ENCODE measurements at places on chromosomes 12 and 14. TPM values are rescaled to one million over a fixed set of nuclear protein-coding genes. Genes with fewer than 3 reads are reported as not detected.

The WBP11 gene
- 96.2 TPM for total RNA-seq

The LIMA1 gene
- total RNA-seq, result 15.3 TPM

The RAN gene
- 1,073 TPM for total RNA-seq

The CAPRIN2 gene
- total RNA-seq, result 16.2 TPM

The TMEM19 gene
- total RNA-seq, result 24.8 TPM

DNA sequence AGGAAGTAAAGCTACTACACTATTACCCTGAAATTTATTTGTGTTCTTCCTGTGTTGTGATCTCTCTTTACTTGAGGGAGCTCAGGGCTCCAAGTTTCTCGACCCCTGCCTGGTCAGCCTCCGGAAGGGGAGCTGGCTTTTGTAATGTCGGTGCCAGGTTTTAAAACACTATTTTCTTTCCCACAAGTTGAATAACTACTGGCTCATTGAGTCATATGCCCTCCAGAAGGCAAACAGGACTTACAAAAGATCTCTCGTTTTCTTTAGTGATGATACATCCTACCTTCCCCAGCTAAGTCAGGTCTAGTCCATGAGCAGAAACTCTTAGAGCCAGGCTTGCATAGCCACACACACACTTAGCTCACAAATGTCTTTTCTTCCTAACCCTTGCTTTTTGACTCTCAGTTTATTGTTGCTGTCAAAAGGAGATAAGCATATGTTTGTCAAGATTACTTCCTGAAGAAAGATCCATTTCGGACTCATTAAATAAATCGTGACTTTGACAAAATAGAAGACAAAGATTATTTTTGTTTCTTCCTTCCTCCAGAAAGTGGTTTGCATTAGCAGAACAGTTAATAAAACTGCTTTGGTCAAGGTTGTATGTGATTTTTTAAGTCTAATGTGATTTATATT, 209.8 kb upstream of the FLRT2 start:
- H3K27ac ChIP-seq, result no peak overlapping the region
- peaks cover 4% of the 10 kb centered on the region for H3K4me1 ChIP-seq
- H3K36me3 ChIP-seq, result no peaks in the 10 kb centered on the region
- H3K27me3 ChIP-seq, result no peaks in the 10 kb centered on the region
- no peak overlapping the region for H3K4me3 ChIP-seq

GRCh38 chr12:39587225-39587624, 32.4 kb downstream of the ABCD2 start:
- H3K4me3 ChIP-seq, result no peak overlapping the region
- H3K36me3 ChIP-seq, result peaks cover 5% of the 10 kb centered on the region
- no peaks in the 10 kb centered on the region for H3K4me1 ChIP-seq
- no peak overlapping the region for H3K27ac ChIP-seq
- DNase-seq, result no peak
- H3K27me3 ChIP-seq, result no peaks in the 10 kb centered on the region

- peaks cover 5% of the 10 kb centered on the region for H3K27me3 ChIP-seq
- peaks cover 8% of the 10 kb centered on the region for H3K36me3 ChIP-seq
- H3K27ac ChIP-seq, result no peak overlapping the region
- no peak overlapping the region for H3K4me3 ChIP-seq
- H3K4me1 ChIP-seq, result no peaks in the 10 kb centered on the region
Measured at GRCh38 chr12:67370979-67371378, 101.8 kb downstream of the CAND1 start.

GRCh38 chr12:72010356-72010755, 71.7 kb downstream of the TPH2 start:
- H3K4me1 ChIP-seq, result no peaks in the 10 kb centered on the region
- H3K27ac ChIP-seq, result no peak overlapping the region
- H3K4me3 ChIP-seq, result no peak overlapping the region
- peaks cover 16% of the 10 kb centered on the region for H3K27me3 ChIP-seq

DNA sequence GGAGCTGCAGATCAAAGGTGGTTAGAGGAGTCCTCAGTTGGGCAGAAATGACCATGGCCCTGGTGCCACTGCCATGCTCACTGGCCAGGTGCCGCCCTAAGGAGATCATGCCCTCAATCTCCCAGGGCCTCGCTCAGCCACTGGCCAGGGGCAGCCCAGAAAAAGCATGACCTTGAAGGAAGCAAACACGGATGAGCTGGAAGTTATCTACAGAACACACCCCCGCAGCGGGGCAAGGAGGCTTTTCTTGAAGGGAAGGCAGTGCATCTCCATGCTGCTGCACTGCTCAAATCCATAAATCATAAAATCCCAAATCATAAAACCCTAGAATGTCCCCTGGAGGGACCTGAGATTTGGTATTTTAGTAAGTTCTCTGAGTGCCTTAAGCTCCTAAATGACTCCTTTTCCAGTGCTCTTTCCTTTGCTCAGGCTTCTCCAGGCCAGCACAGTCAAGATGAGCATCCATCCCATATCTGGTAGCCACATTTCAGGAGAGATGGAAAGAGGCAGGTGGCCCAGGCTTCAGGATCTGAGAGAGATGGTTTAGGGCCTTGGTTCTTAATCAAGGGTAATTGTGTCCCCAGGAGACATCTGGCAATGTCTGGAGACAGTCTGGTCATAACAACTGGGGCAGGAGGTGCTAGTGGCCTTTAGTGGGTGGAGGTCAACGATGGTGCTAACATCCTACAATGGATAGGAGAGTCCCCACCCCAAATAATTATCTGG, 217.3 kb downstream of the RBM19 start:
- no peak for DNase-seq
- no peak overlapping the region for H3K4me3 ChIP-seq
- H3K27ac ChIP-seq, result no peak overlapping the region
- H3K36me3 ChIP-seq, result no peaks in the 10 kb centered on the region
- H3K27me3 ChIP-seq, result peaks cover 14% of the 10 kb centered on the region
- H3K4me1 ChIP-seq, result no peaks in the 10 kb centered on the region

GRCh38 chr12:946631-947030, 2.9 kb downstream of the RAD52 start:
- no peaks in the 10 kb centered on the region for H3K36me3 ChIP-seq
- H3K27me3 ChIP-seq, result no peaks in the 10 kb centered on the region
- no peak for DNase-seq
- peak overlapping the region; percentile 94 for H3K27ac ChIP-seq
- peak overlapping the region; percentile 97 for H3K4me3 ChIP-seq

DNA sequence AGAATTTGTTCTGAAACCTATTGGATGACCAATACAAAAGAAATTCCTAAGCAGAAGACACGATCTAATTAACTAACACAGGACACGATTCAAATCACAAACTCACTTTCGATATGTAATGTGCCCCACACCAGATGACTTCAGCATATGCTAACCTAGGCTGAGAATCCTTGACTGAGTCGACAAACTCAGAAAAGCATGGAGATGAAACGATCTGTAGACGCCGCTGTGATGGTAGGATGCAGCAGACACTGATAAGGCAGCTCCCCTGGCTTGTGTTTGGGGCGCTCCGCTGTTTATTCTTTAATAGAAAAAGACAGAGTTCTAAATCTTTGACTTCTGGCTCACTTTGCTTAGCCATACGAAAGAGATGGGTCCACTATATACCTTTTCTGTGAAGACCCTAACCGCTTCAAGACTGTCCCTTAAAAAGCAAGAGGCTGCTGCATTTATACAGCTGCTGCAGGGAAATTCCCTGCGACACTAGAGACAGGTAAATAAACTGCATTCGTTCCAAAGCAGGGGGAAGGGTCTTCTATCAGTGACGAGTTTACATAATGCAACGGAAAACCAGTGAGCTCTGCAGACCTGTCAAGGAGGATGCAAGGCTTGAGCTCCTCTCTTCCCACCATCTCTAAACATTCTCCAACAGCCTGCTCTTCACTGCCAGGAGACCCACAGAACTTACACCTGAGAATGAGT, 929 bp downstream of the CHD8 start:
- peak overlapping the region; percentile 92 for H3K4me3 ChIP-seq
- peak overlapping the region; percentile 99 for H3K27ac ChIP-seq
- peaks cover 11% of the 10 kb centered on the region for H3K36me3 ChIP-seq
- no peaks in the 10 kb centered on the region for H3K27me3 ChIP-seq
- peaks cover 26% of the 10 kb centered on the region for H3K4me1 ChIP-seq

DNA sequence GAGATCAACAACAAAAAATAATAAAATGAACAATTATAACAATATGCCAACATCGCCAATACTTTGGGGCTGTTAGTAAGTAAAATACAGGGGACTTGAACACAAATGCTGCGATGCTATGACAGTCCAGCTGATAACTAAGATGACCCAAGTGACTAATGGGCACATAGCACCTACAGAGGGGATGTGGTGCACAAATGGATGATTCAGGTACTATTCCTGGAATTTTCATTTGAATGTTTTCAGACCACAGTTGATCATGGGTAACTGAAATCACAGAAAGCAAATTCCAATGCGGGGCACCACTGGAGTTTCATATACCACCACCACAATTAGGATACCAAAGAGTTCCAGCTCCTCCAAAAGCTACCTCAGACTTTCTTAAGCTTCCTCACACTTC, 82.9 kb downstream of the RCOR1 start:
- no peaks in the 10 kb centered on the region for H3K4me1 ChIP-seq
- DNase-seq, result no peak
- no peaks in the 10 kb centered on the region for H3K27me3 ChIP-seq
- H3K4me3 ChIP-seq, result no peak overlapping the region
- H3K36me3 ChIP-seq, result no peaks in the 10 kb centered on the region

- DNase-seq, result no peak
- H3K27ac ChIP-seq, result no peak overlapping the region
- H3K36me3 ChIP-seq, result peaks cover 34% of the 10 kb centered on the region
- H3K4me1 ChIP-seq, result no peaks in the 10 kb centered on the region
- H3K4me3 ChIP-seq, result no peak overlapping the region
- H3K27me3 ChIP-seq, result no peaks in the 10 kb centered on the region
Measured at GRCh38 chr14:66944872-66945271, 244.4 kb upstream of the GARIN2 start.

DNA sequence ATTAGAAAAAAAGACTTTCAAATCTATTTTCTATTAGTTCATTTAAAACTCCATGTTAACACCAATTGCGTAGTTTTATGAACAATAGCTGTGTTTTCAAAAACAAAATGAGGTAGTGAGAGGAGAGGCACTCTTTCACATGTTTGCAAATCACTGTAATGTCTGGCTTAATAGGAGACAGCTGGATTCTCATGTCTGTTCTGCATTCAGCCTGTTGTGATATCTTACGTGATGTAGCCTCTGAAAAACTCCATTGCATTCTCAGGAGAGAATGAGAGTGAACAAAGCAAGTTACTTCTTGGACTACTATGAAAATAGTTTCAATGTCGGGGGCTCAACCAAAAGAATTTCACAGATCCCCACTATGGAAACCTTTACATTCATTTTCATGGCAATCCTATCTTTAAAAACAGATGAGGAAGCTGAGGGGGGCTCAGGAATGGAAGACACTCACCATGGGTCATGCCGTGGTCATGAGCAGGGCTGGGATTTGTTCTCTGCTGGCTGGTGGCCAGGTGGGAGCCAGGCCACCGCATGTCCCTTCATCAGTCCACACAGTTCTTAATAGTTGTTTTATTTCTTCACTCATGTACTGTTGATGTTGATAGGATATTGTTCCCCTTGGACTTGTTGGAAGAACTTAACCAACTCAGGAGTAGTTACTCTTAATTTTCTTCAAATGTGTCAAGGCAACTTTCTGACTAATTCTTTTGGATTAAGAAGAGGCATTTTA, 346.2 kb upstream of the FAR2 start:
- H3K4me3 ChIP-seq, result no peak overlapping the region
- H3K27me3 ChIP-seq, result no peaks in the 10 kb centered on the region
- no peaks in the 10 kb centered on the region for H3K4me1 ChIP-seq

- no peaks in the 10 kb centered on the region for H3K36me3 ChIP-seq
- H3K27ac ChIP-seq, result no peak overlapping the region
- no peak overlapping the region for H3K4me3 ChIP-seq
- H3K27me3 ChIP-seq, result no peaks in the 10 kb centered on the region
- peaks cover 31% of the 10 kb centered on the region for H3K4me1 ChIP-seq
- DNase-seq, result no peak
Measured at GRCh38 chr12:45626965-45627364, 102.5 kb upstream of the ARID2 start.

- DNase-seq, result no peak
- H3K27me3 ChIP-seq, result peaks cover 18% of the 10 kb centered on the region
- H3K4me1 ChIP-seq, result no peaks in the 10 kb centered on the region
- H3K36me3 ChIP-seq, result no peaks in the 10 kb centered on the region
- H3K4me3 ChIP-seq, result no peak overlapping the region
Measured at GRCh38 chr12:65935906-65936901, 111.9 kb downstream of the HMGA2 start.

- no peaks in the 10 kb centered on the region for H3K4me1 ChIP-seq
Measured at GRCh38 chr12:116299665-116300328, 22.3 kb upstream of the MED13L start.

DNA sequence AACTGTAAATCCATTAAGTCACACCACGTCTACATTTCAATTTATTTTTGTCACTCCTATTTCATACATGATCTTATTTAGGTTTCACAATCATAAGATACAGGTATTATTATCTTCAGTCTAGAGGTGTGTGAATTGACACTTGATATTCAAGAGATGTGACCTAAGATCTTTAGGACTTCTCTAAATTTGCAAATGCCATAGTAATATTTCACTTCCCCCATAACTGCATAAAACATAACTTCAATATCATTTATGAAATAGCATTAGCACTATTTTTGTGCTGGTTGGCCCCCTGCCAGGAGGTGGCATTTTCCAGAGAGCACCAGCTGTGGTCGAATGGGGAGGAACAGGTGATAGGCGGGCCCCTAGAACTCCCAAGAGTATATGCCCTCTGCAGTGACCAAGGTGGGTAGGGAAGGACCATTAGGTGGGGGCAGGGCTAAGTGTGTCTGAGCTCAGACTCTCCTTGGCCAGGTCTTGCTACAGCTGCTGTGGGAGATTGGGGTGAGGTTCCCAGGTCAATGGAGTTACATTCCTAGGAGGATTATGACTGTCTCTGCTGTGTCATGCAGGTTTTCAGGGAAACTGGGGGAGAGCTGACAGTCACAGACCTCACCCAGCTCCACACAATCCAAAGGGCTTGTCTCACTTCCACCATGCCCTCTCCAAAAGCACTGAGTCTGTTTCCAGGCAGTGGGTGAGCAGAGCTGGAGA, 49.2 kb upstream of the ERGIC2 start:
- peaks cover 28% of the 10 kb centered on the region for H3K27me3 ChIP-seq
- no peak for DNase-seq
- H3K4me1 ChIP-seq, result no peaks in the 10 kb centered on the region
- no peak overlapping the region for H3K27ac ChIP-seq
- no peaks in the 10 kb centered on the region for H3K36me3 ChIP-seq

GRCh38 chr14:31243860-31244259, 36.3 kb upstream of the HECTD1 start:
- H3K4me3 ChIP-seq, result no peak overlapping the region
- no peak for DNase-seq
- H3K27ac ChIP-seq, result no peak overlapping the region
- H3K4me1 ChIP-seq, result peaks cover 13% of the 10 kb centered on the region

Measured in natural killer cell treated with Interleukin-12 subunit alpha and Interleukin-12 subunit beta and Interleukin-15 and Interleukin-18, amount 100 ng/mL, for 72 hours (primary cell).